IMR-90 (cell line): ENCODE measurements at places on chromosomes 7 and 10. TPM values are rescaled to one million over a fixed set of nuclear protein-coding genes. Genes with fewer than 3 reads are reported as not detected.

Gene ZNF107
- total RNA-seq = 2.0 and 3.6 TPM in 2 replicates

Gene CFTR
- under 0.01 and 0.18 TPM in 2 replicates for total RNA-seq

Gene WNT2
- 1.4 and 1.8 TPM in 2 replicates for total RNA-seq

GRCh38 chr7:78760620-78761355, 692.7 kb downstream of the MAGI2 start:
- DNase-seq = no peak

Gene HDAC9
- total RNA-seq = 24.2 and 24.7 TPM in 2 replicates

Gene KAZALD1
- 8.1 and 9.1 TPM in 2 replicates for total RNA-seq

DNA sequence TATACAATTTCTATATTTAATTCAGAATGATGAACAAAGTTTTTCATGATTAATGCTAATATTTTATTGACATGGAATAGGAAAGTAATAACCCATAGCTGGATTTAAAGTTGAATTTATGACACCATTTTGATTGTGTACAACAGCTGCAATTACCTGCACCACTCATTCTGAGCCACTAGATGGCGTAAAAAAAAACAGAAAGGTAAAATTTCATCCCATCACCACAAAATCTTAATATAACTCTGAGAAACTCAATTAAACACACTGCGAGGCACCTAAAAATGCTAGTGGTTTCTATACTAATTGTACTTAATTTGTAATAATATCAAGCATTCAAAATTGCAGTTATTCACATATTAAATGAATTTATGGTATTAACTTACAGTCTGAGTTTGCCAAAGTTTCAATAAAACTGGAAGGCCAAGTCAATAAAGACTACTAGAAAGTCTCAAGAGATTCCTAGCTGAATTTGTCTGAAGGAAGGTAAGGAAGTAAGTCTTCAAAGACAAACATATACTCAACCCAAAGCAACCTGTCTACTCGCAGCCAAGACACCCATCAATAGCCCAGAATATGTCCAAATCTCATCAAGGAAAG, 182.5 kb downstream of the SKAP2 start:
- peak; percentile 35 for DNase-seq

Gene CHAT
- not detected in 2 replicates for total RNA-seq

DNA sequence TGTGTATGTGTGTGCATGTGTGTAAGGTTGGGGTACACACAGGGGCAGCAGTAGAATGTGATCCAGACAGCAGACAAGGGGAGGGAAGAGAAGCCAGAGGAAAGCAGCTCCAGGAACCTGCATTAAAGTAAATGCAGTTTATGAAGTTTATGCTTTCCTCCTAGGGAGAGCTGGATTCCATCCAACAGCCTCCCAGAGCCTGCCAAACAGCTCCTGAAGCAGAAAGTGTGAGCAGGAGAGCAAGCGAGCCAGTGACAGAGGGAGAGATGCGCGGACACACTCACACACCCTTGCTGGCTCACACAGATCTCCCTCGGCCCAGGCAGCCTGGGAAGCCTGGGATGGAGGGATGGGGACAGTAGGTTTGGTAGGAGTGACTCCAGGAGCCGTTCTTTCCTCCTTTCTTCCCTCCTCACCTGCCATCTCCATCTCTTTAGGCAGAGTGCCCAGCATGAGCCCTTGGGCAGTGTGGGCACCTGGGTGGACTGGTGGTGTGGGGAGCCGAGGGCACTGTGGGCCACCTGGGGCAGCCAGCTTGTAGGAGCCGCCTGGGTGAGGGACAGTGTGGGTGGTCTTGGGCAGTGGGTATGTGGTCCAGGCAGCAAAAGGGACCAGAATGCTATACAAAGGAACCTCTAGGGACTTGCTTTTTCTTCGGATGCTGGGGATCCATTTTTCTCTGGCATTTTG, 46.1 kb downstream of the PAX2 start:
- DNase-seq = no peak

DNA sequence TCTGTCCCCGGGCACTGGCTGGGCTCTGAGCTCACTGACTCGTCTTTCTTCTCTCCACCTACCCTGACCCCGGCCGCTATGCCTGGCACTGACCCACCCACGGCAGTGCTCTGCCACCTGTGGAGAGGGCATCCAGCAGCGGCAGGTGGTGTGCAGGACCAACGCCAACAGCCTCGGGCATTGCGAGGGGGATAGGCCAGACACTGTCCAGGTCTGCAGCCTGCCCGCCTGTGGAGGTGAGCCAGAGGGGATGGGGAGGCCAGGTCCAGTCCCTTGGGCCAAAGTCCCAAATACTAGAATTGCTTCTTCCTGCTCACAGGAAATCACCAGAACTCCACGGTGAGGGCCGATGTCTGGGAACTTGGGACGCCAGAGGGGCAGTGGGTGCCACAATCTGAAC, 27.3 kb downstream of the TBATA start:
- DNase-seq = no peak

DNA sequence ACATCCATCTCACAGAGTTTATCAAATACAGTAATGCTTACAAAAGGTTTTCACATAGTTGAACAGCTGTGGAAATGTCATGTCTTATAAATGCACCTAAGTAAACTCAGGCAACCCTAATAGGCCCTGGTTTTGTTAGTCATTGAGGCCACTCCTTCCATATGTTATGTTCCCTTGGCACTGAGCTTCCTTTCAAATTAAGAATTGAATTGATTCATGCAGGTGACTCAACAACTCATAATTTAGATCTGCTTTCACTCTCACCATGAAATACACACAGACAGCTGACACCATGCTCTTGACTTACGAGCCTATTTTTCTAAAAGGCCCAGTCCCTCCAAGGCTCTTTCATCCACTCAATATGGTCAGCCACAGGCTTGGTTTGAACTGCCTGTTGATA, 476.9 kb downstream of the KCNMA1 start:
- DNase-seq = peak; percentile 97

DNA sequence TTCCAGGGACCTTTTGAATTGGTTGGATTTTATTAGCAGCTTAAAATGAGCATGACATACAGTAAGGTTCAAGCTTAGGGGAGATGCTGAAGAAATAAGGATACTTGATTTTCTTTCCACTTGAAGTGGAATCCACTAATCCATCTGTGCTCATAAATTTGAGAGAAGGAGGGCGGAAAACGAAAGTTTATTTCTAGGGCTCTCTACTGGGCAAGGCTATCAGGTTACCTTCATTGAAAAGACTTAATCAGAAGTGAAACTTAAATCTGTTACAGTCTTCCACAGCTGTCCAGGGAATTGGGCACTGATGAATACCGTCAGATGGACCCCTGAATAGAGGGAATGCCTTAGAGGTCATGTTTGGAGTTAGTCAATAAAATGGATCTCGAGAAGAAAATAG, 21.8 kb downstream of the AUTS2 start:
- DNase-seq = no peak

Gene TLX1
- total RNA-seq = not detected in 2 replicates

Gene EBF3
- 0.36 and 0.56 TPM in 2 replicates for total RNA-seq

GRCh38 chr10:66656499-66656898, 269.3 kb upstream of the LRRTM3 start:
- no peak for DNase-seq

GRCh38 chr7:40306025-40306424, 171.2 kb downstream of the SUGCT start:
- no peak for DNase-seq

- no peak for DNase-seq
These were observed 179.6 kb downstream of the FZD1 start for GRCh38 chr7:91443862-91444261.

DNA sequence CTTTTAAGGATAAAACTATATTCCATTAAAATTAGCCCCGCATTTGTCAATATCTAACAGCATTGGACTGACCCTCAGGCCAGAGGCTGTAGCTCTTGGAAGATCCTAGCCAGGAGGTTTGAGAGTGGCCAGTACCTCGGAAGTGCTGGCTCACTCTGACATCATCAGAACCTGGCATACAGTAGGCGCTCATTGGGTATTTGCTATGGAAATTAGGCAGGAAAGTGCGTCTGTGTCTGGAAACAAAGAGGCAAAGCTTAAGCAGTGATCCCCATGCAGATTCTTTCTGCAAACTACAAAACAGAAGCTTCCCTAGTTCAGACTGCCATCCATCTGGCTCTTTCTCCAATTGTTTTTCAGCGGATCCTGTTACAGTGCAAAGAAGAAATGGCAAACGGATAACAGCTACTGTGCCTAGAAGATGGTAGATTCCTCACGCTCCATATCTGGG, 1.7 kb upstream of the PRKCQ start:
- no peak for DNase-seq

Gene CPED1
- 96.8 and 102 TPM in 2 replicates for total RNA-seq

Gene LDB3
- 0.28 and 0.36 TPM in 2 replicates for total RNA-seq

DNA sequence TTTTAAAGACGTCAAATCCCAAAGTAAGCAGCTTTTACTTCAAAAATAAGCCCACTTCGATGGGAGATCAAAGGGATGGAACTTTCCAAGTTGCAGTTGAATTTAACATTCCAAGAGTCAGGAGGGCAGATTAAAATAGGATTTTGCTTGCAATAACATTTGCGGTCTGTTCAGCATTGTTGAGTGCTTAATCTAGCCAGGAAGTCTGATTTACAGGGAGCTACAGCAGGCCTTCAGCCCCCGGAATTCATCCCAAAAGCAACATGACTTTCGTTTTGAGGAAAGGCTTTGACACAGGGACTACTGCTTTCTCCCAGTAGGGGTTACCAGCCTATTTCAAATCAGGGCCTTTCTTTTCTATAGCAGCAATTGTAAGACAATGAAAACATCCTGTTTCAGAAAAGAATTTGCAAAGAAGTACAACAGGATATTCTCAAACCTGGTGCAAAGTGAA, 279.6 kb upstream of the PITRM1 start:
- peak; percentile 97 for DNase-seq

Gene CYP3A4
- not detected in 2 replicates for total RNA-seq

DNA sequence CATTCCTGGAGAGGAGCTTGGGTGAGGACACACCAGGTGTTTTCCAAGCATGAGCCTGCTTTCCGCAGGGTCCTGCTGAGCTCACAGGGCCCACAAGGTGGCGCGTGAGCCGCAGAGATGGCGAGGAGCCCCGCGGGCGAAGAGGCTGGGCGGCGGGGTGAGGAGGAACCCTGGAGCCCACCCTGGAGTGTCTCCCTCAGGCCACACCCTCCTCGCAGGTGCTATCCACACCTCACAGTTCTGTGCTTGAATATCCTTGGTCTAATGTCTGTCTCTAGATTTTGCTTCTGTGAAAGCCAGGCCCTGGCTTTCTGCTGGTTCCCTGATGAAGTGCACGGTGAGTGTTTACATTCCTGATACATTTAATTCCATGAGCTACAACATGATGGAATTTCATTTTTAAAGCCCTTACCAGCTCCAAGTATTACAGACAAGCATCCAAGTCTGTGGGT, 433.6 kb downstream of the ACTR3B start:
- DNase-seq = no peak

DNA sequence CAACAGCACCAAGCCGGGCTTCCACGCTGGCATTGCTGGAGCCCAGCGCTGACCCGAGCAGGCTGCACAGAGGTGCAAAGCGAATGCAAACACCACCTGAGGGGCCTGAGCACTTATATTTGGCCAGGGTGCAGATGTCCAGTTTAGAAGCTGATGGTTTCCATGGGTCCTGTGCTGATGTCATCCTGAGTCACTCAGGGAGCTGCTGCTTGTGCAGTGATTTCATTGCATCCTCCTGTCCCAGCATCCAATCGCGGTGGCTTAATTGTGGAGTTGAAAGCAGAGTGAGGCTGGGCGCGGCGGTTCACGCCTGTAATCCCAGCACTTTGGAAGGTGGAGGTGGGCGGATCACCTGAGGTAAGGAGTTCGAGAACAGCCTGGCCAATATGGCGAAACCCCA, 410.2 kb upstream of the KLF6 start:
- peak; percentile 77 for DNase-seq

Gene SPAM1
- total RNA-seq = not detected in 2 replicates

- DNase-seq = no peak
These were observed 453.0 kb downstream of the SORCS3 start for GRCh38 chr10:105094048-105094447.

- DNase-seq = peak; percentile 6
These were observed 114.1 kb upstream of the CARD11 start for GRCh38 chr7:3157566-3158287.
